CD8-positive, alpha-beta memory T cell (primary cell): ENCODE measurements at places on chromosomes 16 and 17. TPM values are rescaled to one million over a fixed set of nuclear protein-coding genes. Genes with fewer than 3 reads are reported as not detected.
A peak's percentile ranks its signal among the peaks of the same experiment; 100 is the strongest.

- DNase-seq: peak; percentile 45
- no peak overlapping the region for H3K27ac ChIP-seq
- H3K36me3 ChIP-seq: no peaks in the 10 kb centered on the region
- H3K4me1 ChIP-seq: no peaks in the 10 kb centered on the region
- H3K4me3 ChIP-seq: no peak overlapping the region
Observed at GRCh38 chr16:48164907-48165715, 9.3 kb upstream of the ABCC12 start.

GRCh38 chr17:18246880-18247612 lies 11.5 kb downstream of the FLII start:
- H3K4me1 ChIP-seq: no peaks in the 10 kb centered on the region
- no peak for DNase-seq
- H3K27ac ChIP-seq: no peak overlapping the region
- peaks cover 41% of the 10 kb centered on the region for H3K36me3 ChIP-seq

GRCh38 chr17:81044764-81045589 lies 10.0 kb downstream of the BAIAP2 start:
- H3K36me3 ChIP-seq: no peaks in the 10 kb centered on the region
- no peak overlapping the region for H3K4me3 ChIP-seq
- DNase-seq: no peak
- H3K27ac ChIP-seq: no peak overlapping the region
- H3K27me3 ChIP-seq: no peaks in the 10 kb centered on the region
- peaks cover 10% of the 10 kb centered on the region for H3K4me1 ChIP-seq

- no peak for DNase-seq
- H3K27me3 ChIP-seq: no peaks in the 10 kb centered on the region
- peaks cover 17% of the 10 kb centered on the region for H3K4me1 ChIP-seq
- H3K36me3 ChIP-seq: no peaks in the 10 kb centered on the region
- no peak overlapping the region for H3K4me3 ChIP-seq
- H3K27ac ChIP-seq: no peak overlapping the region
Observed at GRCh38 chr17:57082441-57082840, 2.6 kb upstream of the AKAP1 start.

DNA sequence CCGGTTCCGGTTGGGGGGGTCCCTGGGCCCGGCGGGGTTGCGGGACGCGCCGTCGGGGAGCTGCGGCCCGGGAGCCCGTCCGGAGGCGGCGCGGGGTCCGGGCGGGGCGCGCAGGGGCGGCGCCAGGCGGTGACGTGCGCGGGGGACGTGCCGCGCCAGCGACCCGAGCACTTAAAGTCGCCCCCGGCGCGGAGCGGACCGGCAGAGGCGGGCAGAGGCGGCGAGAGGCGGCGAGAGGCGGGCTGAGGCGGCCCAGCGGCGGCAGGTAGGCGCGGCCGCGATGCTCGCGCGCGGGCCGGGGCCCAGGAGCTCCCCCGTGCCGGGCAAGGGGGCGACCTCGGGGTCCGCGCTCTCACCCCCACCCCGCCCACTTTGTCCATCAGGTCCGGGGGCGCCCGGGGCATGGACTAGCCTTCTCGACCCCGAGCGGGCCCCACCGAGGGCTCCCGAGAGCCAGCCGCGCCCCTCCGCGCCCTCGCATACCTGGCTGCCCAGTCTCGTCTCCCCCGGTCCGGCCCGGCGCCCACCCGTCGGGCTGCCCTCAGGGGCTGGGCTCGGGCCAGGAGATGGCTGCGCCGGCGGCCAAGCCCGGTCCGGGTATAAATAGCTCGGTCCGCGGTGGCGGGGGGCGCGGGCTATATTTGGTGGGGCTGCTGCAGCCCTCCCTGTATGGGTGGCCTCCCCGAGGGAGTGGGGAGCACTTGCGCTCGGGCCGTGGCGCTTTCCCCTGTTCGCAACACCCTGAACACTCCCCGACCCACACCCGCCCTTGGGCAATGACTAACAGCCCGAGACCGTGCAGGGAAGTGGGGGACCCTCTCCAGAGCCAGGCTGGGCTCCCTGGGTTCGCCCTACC lies at the start of gene SLC16A3:
SLC16A3 (plus strand) TSS at position 201 of the 856 bp plus-strand sequence. CDS start 6,967 bp downstream, outside the sequence.
- peak within 1 kb of the TSS; percentile 61 for H3K27ac ChIP-seq
- no peaks in the 10 kb centered on the region for H3K36me3 ChIP-seq
- H3K4me1 ChIP-seq: peaks cover 31% of the 10 kb centered on the region
- peak; percentile 63 for DNase-seq

GRCh38 chr17:27449541-27449940 lies 6.7 kb upstream of the KSR1 start:
- no peak overlapping the region for H3K4me3 ChIP-seq
- no peaks in the 10 kb centered on the region for H3K27me3 ChIP-seq
- no peak overlapping the region for H3K27ac ChIP-seq

- H3K36me3 ChIP-seq: no peaks in the 10 kb centered on the region
- no peak for DNase-seq
- H3K27me3 ChIP-seq: no peaks in the 10 kb centered on the region
Observed at GRCh38 chr16:19210280-19210924, 42.4 kb downstream of the SYT17 start.

- no peak overlapping the region for H3K27ac ChIP-seq
- DNase-seq: no peak
- H3K4me1 ChIP-seq: no peaks in the 10 kb centered on the region
- H3K4me3 ChIP-seq: no peak overlapping the region
- H3K36me3 ChIP-seq: no peaks in the 10 kb centered on the region
- H3K27me3 ChIP-seq: no peaks in the 10 kb centered on the region
Observed at GRCh38 chr17:45703348-45703747, 80.8 kb upstream of the CRHR1 start.

The PYDC1 gene
- not detected for total RNA-seq

GRCh38 chr16:64238571-64238970 lies 883.3 kb downstream of the CDH11 start:
- H3K27ac ChIP-seq: no peak overlapping the region
- DNase-seq: no peak
- no peaks in the 10 kb centered on the region for H3K36me3 ChIP-seq
- H3K4me1 ChIP-seq: no peaks in the 10 kb centered on the region
- no peak overlapping the region for H3K4me3 ChIP-seq

GRCh38 chr17:79090443-79091225 lies 16.0 kb downstream of the ENGASE start:
- H3K4me3 ChIP-seq: no peak overlapping the region
- peaks cover 11% of the 10 kb centered on the region for H3K4me1 ChIP-seq
- H3K36me3 ChIP-seq: no peaks in the 10 kb centered on the region
- no peaks in the 10 kb centered on the region for H3K27me3 ChIP-seq
- no peak overlapping the region for H3K27ac ChIP-seq
- no peak for DNase-seq

DNA sequence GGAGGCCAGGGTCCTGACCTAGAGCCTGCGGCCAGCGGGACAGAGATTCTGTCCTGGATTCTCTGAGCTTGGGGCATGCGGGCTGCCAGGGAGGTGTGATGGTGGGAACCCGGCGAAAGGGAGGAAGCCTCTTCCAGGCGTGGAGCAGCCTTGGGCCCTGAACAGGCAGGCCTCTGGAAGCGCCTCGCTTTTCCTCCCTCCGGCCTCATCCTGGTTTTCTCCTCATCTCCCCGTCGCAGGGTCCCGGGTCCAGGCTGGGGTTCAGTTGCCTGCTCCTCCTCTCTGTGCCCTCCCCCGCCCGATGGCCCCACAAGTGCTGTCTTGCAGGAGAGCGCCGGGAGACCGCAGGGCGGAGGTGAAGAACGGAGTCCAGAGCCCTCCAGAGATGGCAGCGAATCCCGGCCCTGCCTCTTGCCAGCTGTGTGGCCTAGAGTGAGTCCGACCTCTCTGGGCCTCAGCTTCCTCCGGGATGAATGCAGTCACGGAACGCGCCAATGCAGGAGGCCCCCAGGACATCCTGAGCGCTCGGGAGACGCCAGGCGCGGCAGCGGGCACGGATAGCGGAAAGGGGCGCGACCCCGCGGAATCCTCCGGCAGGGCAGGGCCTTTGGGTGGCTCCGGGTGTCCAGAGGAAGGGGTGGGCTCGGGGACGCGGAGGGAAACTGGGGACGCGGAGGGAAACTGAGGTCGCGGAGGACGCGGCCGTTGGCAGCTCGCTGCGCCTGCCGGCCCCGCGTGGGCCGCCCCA lies 553 bp upstream of the RAB11FIP4 start:
- H3K4me3 ChIP-seq: no peak overlapping the region
- no peaks in the 10 kb centered on the region for H3K4me1 ChIP-seq
- no peaks in the 10 kb centered on the region for H3K36me3 ChIP-seq
- peaks cover 24% of the 10 kb centered on the region for H3K27me3 ChIP-seq
- DNase-seq: no peak

The CHST4 gene
- not detected for total RNA-seq

The MEOX1 gene
- total RNA-seq: 0.86 TPM

- no peaks in the 10 kb centered on the region for H3K27me3 ChIP-seq
- H3K4me1 ChIP-seq: no peaks in the 10 kb centered on the region
- no peak overlapping the region for H3K27ac ChIP-seq
- DNase-seq: no peak
- H3K36me3 ChIP-seq: no peaks in the 10 kb centered on the region
Observed at GRCh38 chr17:20989991-20990855, 52.6 kb downstream of the USP22 start.

The IRX3 gene
- not detected for total RNA-seq

DNA sequence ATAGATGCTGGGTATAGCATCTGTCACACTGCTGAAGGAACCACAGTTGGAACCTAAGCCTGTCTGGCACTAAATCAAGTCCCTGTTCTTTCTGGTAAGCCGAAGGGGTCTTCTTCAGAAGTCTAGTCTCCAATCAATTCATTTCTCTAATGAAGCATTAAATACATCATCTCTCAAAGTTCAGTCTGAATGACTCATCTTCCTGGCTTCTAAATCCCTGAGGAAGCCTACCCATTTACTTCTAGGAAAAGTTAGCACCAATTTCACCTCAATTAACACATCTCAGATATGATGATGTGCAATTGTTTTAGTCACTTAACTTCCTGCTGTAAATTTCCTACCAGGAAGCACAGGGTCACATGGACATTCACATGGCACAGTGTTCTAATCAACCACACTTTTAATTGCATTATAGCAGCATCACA lies 49.9 kb downstream of the TEX14 start:
- H3K4me3 ChIP-seq: no peak overlapping the region
- H3K36me3 ChIP-seq: no peaks in the 10 kb centered on the region
- H3K27me3 ChIP-seq: no peaks in the 10 kb centered on the region
- no peak overlapping the region for H3K27ac ChIP-seq

The RASD1 gene
- total RNA-seq: 1.1 TPM

DNA sequence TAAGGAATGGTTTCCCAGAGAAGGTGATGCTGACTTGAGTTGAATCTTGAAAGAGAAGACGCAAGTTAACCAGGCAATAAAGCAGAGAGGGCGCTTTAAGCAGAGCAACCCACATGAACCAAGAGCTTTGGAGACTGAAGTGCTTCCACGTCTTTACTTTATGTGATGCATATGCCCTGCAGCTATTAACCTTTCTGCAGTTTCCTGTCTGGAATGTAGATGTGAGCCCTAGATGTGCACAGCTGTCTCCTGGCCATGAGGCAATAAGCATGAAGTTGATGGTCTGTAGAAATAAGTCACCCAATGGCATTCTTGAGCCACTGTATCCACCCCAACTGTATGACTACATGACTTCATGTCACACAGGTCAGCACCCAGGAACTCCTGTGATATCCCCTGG lies 5.7 kb upstream of the CHST4 start:
- DNase-seq: no peak
- peaks cover 4% of the 10 kb centered on the region for H3K27me3 ChIP-seq
- no peak overlapping the region for H3K27ac ChIP-seq
- H3K36me3 ChIP-seq: no peaks in the 10 kb centered on the region
- no peak overlapping the region for H3K4me3 ChIP-seq

DNA sequence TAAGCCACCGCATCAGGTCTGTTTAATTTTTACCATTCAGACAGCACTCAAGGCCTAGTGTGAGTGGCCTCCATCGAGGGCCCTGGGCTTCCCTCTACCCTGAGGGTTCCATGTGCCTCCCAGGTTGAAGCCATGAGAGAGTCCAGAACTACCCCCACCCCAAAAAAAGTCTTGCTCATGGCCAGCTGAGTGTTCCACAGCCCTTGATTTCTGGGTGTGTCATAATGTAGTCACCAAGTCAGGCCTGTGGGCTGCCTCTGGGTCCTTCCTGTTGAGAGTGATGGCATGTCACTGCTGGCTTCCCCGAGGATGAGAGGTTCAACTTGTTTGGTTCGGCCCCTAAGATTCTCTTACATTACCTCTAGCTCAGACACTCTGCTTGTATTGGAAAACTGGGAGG lies 100.6 kb downstream of the PITPNC1 start:
- H3K4me1 ChIP-seq: peaks cover 70% of the 10 kb centered on the region
- no peaks in the 10 kb centered on the region for H3K36me3 ChIP-seq
- peak overlapping the region; percentile 57 for H3K4me3 ChIP-seq
- peak overlapping the region; percentile 54 for H3K27ac ChIP-seq

GRCh38 chr17:21072745-21073197 lies 30.0 kb upstream of the USP22 start:
- H3K27me3 ChIP-seq: no peaks in the 10 kb centered on the region
- no peak overlapping the region for H3K4me3 ChIP-seq
- no peaks in the 10 kb centered on the region for H3K36me3 ChIP-seq
- H3K4me1 ChIP-seq: no peaks in the 10 kb centered on the region
- no peak overlapping the region for H3K27ac ChIP-seq

DNA sequence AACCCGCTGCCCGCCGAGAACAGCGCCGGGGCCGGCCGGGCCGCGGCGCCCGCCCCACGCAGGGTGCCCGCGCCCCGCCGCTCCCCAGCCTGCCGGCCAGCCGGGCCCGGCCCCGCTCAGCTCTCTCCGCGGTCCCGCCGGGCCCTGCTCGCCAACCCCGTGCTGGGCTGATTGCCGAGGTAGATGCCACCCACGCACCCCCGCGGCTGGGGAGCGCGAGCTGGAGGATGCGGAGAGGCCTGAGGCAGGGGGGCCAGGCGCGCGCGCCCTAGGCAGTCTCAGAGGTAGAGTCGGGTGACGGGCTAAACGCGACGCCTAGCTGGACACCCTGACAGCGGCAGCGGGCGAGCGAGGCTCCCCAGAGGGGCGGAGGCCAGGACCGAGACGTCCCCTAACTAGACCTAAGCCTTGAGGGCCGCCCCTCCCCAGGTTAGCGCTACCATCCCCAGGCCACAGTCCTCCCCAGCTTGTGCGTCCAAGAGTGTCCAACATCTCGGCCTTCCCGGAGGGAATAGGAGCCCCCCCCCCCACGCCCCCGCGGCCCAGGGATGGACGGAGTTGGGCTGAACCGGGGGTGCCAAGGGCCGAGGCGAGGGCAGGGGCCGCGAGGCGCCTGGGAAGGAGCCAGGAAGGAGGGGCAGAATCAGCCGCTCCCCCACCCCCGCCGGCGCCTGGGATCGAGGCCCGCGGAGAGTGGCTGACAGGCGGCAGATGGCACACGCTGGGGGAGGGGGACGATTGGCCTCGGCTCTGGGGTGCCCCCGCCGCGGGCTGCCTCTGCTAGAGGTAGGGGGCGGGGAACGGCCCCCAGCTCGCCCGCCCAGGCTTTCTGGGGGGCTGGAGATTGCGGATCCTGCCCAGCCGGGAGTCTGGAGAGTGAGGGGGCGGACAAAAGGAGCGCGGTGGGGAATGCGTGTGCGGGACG lies 2.5 kb upstream of the ZNF423 start:
- H3K36me3 ChIP-seq: no peaks in the 10 kb centered on the region
- no peak overlapping the region for H3K27ac ChIP-seq
- H3K27me3 ChIP-seq: peaks cover 17% of the 10 kb centered on the region
- H3K4me1 ChIP-seq: no peaks in the 10 kb centered on the region

DNA sequence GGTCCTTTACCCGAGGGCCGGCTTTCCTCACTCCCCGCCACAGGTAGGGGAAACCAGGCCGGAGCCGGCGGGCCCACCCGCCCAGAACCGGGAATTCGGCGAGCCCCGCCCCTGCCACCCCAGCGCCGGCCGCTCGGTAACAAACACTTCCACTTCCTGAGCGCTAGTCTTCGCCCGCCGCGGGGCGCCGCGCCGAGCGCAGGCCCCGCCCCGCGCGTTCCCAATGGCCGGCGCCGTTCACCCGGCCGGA lies 224 bp upstream of the NHERF1 start:
- DNase-seq: no peak
- peak overlapping the region; percentile 95 for H3K4me3 ChIP-seq
- no peaks in the 10 kb centered on the region for H3K27me3 ChIP-seq
- H3K4me1 ChIP-seq: peaks cover 72% of the 10 kb centered on the region
- peak overlapping the region; percentile 76 for H3K27ac ChIP-seq

The NPW gene
- total RNA-seq: 9.4 TPM
